ENCODE measurements at places on chromosomes 6 and 20. TPM values are rescaled to one million over a fixed set of nuclear protein-coding genes. Genes with fewer than 3 reads are reported as not detected.

Gene KIAA0408
- total RNA-seq: not detected

DNA sequence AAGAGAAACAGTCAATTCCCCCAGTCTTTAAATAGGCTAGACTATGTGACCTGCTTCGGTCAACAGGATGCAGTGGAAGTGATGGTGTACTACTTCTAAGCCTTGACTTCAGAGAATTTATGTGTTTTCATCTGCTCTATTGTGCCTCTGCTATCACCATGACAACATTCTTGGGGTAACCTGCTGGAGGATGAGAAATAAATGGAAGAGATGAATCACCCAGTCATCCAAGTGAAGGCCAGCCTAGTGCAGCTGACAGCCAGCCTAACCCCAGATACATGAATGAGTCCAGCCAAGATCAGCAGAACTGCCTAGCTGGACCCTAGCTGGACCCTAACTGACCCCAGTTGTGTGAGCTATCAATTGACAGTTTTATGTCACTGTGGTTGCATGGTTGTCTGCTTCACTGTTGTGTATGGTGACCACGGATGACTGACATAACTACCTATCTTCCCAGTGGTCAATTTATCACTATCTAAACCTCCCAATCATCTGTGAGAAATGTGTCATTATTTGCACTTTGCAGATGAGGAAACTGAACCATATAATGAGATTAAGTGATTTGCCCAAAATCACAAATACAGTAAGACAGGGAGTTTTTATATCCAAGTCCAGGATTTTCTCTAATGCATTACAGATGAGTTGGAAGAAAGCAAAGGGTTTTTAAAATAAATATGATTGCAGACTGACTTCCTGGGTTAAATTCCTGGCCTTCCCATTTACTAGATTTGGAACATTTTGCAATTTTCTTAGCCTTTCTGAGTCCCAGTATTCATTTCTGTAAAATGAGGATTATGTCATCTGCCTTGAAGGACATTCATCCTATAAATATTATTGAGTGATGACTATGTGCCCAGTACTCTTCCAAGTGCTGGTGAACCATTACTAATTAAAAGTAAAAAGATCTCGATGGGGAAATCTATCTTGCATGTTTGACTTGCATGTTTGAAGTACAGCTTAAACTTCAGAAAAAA, 136.4 kb upstream of the PLCB4 start:
- no peak for DNase-seq

GRCh38 chr6:95587989-95588388, 10.7 kb downstream of the MANEA start:
- no peak for DNase-seq

DNA sequence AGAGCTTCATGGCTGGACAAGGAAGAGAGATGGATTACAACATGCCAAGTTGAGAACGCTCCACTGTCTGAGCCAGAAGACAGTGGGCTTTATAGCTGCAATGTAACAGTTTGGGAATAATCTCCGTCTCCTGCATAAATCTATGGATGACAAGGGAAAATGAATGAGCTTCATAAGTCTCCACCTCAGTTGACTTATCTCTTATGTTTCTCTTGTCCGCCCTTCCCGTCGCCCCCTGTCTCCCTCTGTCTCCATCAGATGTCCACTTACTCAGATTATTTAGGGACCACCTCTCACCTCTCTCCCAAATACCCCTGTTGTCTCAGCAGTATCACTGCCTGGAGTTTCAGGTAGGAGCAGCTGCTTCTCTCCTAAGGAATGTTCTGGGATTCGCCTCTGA, 13.7 kb upstream of the BPIFA2 start:
- no peak for DNase-seq

GRCh38 chr6:7157752-7158616, 50.2 kb downstream of the RREB1 start:
- DNase-seq: no peak

Gene CCM2L
- total RNA-seq: 6.4 TPM

Gene DCDC2
- total RNA-seq: not detected

DNA sequence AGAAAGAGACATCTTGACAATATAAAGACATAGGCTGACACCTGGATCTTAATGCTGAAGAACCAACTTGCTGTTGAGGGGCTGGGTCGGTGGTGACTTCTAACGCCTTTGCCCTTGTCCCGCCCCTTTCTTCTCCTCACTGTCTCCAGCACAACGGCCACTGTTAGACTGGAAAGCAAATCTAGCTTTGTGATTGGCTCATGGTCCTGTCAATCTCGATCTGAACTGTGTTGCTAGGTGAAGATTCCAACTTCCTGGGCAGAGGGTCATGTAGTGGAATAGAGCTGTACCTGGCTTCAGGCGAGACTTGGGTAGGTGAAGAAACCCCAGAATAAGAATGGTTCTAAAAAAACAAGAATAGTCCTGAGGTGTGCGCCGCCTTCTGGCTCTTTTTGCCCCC, at the start of gene PGK2:
TSS of gene PGK2 (minus strand) at position 110 of the 400 bp plus-strand sequence. CDS start at position 12, 98 bp downstream.
- DNase-seq: no peak

- no peak for DNase-seq
Observed at GRCh38 chr6:96153775-96154174, 138.0 kb downstream of the FUT9 start.

GRCh38 chr6:108093781-108094300, 19.3 kb upstream of the OSTM1 start:
- DNase-seq: no peak

GRCh38 chr20:35788796-35789195, 17.0 kb downstream of the PHF20 start:
- no peak for DNase-seq

DNA sequence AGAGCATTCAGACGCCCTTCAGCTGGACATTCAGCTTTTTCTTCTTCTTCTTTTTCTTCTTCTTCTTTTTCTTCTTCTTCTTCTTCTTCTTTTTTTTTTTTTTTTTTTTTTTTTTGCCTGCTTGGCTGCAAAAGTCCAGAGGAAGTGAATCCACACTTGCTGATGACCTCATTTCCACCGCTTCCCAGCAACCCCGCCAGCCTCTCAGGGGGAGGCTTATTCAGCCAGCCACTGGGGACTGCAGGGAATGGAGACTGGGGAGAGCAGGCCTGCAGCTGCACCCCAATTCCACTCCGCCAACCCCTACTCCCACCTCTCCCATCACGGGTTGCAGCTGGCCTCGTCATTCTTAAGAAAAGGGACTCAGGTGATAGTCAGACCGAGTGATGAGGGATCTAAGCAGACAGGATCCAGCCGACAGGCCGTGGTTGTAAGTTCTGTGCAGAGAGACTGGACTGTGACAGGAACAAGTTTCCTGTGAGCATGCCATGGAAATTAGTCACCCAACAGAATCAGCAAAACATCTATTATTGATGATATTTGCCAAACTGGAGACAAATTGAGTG, 59.0 kb upstream of the QKI start:
- peak; percentile 63 for DNase-seq

DNA sequence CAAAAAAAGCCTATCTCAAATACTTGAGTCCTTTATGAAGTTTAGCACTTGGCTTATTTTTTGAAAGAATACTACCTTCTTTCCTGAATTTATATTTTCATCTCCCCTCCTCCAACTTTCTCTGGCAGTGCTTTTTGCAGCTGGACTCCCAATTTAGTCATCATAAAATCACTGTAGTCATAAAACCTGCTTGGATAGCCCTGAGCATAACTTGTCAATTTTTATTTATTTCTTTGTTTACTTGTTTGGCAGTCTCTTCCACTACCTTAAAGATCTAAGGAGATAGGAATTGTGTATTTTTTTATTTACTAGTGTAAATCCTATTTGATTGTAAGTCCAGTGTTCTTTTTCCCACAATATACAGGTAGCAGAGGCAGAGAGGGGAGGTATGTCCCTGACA, 11.2 kb upstream of the EDN1 start:
- DNase-seq: no peak

- DNase-seq: no peak
Observed at GRCh38 chr6:70325009-70325408, 22.1 kb upstream of the COL9A1 start.

Gene PIM1
- 3.6 TPM for total RNA-seq

GRCh38 chr6:90612313-90612680, 25.4 kb upstream of the MAP3K7 start:
- no peak for DNase-seq

Gene OGFR
- 40.9 TPM for total RNA-seq

Gene MACROD2
- total RNA-seq: 0.95 TPM

DNA sequence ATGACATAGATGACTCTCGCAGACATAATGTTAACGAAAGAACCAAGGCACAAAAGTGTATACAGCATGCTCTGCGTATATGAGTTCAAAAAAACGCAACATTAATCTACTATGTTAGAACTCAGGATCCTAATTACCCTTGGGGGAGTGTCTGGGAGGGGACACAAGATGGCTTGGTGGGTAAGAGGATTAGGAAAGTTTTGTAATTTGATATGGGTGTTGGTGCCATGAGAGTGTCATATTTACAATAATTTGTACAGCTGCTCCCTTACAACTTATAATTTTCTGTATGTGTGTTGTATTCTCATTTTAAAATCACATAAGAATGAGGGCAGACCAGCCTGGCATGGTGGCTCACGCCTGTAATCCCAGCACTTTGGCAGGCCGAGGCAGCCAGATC, 38.6 kb downstream of the TFEB start:
- DNase-seq: no peak

DNA sequence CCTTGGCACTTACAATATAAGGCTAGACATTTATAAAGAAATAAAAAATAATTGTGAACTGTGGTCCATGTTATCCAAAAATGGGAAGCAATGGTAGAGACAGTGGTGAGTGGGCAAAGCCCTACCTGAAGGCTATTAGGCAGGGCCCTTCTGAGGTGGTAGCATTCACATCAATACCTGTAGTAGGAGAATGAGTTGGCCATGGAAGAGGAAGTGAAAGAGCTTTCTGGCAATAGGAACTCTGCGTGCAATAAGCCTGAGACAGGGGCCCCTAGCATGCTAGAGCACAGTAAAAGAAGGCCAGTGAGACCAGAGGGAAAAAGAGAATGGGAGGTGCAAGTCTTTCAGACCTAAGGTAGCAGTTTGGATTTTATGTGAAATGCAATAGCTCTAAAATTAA, 754.5 kb downstream of the PTPRT start:
- DNase-seq: no peak

Gene SIRPD
- not detected for total RNA-seq

Gene GABRR2
- total RNA-seq: 0.46 TPM

- DNase-seq: no peak
Observed at GRCh38 chr6:6857528-6857927, 250.2 kb upstream of the RREB1 start.

DNA sequence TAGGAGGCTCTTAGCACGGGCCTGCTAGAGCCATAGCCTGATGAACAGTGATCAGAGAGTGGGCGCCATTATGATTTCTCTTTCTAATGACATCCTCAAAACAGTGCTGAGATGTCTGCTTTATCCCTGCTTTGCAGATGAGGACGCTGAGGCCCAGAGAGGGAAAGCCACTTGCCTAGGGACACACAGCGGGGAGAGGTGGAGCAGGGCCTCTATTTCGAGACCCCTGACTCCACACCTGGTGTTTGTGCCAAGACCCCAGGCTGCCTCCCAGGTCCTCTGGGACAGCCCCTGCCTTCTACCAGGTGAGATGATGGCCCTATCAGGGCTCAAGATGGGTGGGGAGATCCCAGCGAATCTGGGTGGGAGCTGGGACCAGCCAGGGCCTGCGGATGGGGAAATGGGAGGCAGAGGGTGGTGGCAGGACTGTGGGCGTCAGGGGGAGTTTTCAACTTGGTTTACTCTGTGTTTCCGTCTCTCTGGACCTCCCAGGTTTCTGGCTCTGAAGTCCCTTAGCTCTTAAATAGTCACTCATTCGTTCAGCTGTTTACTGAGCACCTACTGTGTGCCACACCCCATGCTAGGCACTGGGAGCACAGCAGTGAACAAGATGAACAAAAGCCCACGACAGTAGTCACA, 36.7 kb downstream of the SRC start:
- no peak for DNase-seq

GRCh38 chr20:59822291-59823029, 111.0 kb downstream of the SYCP2 start:
- DNase-seq: no peak

DNA sequence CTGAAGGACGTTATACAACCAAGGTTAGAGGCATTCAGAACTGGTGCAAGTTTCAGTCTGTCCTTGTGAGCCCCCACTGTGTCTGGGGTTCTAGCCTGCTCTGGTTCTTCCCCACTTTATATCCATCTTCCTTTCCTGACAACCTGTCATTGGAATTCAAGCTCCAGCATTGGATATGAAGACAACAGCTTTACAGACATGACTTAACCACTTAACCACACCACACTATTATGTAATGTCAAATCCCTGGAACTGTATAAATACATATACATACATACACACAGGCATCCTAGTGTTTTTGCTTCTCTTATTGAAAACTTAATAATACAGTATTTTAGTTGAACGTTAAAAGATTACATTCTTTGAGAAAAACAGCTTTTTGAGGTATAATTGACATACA, 217.9 kb upstream of the SGK1 start:
- no peak for DNase-seq

Gene RSPH4A
- total RNA-seq: 0.13 TPM

DNA sequence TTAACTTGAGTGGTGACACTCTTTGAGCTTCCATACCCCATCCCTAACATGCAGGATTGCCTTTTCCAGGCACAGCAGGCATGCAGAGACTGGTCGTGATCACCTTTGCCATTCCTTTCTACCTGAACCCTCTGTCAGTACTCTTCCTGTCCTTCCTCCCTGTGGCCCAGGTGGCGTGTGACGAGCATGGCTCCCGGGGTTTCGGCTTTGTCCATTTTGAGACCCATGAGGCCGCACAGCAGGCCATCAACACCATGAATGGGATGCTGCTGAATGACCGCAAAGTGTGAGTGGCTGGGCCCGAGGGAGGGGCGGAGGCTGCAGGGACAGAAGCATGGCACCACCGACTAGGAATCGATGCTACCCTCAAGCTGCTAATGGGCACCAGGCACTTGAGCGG, 6.7 kb downstream of the PABPC1L start:
- no peak for DNase-seq

DNA sequence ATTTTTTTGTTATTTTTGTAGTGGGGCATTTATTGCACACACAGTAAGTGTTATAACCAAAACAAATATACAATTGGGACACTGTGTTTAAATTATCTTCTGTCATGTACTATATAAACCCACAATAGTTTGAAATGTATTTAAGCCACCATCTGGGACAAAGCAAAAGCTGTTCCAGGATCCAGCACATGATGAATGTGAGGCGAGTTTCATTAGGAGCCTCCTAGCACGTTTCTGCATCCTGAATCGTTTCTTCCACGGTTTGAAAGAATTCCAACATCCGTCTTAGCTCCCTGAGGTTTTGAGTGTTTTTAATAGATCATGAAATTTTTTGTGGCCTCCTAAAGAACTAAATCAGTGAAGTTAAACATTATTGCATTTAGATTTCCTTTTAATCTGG, 65.8 kb downstream of the EYA4 start:
- DNase-seq: no peak

Gene DPPA5
- not detected for total RNA-seq

All from pulmonary artery endothelial cell (primary cell).